ELF-1 (cell line): ENCODE measurements at places on chromosomes 7 and 10.

DNA sequence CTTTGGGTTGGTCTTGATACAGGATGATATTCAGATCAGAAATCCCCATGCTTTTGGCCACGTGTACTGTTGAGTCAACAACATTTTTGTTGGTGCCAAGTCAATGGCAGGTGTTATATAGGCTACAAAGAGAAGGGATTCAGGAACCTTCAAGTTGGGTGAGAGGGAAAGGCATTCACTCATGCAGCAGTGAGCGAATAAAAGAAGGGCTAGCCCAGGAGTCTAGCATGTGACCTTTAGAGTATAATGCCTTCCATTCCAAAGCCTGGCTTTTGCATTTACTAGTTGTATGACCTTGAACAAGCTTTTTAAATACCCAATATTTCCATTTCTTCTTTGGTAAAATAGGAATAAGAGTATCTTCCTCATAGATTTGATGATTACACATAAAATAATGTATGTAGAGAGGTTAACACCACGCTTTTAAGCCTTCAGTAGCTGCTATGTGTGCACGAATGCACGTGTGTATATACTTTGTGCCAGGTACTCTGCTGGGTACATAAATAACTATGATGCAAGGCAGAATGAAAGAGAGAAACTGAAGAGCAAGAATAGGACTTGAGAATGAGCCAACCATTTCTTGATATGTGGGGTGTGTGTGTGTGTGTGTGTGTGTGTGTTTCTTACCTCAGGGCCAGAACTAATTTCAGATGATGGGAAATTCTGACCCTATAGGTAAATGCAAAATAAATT lies 163.6 kb downstream of the PDE1C start:
- no peak for DNase-seq

- DNase-seq: no peak
Observed at GRCh38 chr7:42739638-42740037, 172.2 kb downstream of the C7orf25 start.

DNA sequence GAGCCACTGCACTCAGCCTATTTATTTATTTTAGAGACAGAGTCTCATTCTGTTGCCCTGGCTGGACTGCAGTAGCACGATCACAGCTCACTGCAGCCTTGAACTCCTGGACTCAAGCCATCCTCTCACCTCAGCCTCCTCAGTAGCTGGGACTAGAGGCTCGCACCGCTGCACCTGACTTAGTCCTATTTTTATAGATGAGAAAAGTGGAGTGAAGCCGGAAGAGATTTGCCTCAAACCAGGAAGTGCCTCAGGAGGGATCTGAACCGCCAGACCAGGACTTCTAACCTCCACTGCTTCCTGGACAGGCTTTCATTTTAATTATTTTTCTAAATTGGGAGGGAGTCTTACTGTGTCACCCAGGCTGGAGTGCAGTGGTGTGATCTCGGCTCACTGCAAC lies 17.5 kb upstream of the CLIP2 start:
- no peak for DNase-seq

- DNase-seq: no peak
Observed at GRCh38 chr7:105279688-105280007, 109.1 kb downstream of the SRPK2 start.

DNA sequence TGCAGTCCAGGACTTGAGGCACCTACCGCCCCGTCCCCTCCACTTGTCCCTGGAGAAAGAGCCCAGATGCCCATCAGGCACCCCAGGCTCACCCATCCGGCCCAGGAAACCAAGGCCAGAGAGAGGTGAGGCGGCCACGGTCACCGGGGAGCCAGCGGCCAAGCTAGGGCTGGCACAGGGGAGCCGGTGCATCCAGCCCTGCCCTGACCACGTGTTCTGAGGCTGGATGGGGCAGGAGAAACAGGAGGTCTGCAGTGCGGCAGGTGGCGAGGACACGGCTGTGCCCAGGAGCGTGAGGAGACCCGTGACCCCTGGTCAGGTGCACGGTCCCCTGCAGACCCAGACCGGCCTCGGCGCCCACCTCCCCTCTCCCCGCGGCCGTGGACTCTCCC lies 27.6 kb downstream of the UNCX start:
- DNase-seq: no peak
